ENCODE measurements at places on chromosomes 5 and 9.

GRCh38 chr9:135563039-135563476, 1.5 kb downstream of the PAEP start:
- DNase-seq: no peak

DNA sequence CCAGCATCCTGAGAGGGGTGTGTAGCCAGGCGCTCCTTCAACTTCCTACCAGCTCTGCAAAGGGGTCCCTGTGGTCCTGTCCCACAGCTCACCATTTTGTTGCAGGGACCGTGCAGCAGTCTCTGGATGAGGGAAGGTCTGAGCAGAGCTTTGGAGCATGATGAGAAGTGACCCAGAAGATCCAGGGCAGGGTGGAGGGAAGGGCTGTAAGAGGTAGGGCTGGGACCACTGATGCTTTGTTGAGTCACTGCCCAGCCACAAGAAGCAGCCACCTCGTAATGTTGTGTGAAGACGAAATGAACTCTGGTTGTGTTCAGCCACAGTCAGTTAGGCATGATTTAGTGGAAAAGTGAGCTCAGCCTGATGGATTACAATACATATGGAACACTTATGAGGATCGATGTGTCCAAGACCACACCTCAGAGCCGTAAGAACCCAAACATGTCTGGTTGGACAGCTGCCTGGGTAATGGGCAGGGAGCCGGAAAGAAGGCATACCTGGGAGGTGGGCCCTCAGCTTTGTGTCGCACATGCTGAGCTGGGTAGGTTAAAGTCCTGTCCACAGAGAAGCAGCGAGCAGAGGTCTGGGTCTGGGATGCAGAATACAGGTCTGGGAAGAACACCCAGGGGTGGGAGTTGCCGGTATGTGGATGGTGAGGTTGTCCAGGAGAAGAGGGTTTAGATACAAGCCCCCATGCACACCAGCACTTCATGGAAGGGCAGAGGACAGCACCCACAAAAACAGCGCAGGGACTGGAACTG, 250.1 kb downstream of the GADD45G start:
- DNase-seq: no peak

DNA sequence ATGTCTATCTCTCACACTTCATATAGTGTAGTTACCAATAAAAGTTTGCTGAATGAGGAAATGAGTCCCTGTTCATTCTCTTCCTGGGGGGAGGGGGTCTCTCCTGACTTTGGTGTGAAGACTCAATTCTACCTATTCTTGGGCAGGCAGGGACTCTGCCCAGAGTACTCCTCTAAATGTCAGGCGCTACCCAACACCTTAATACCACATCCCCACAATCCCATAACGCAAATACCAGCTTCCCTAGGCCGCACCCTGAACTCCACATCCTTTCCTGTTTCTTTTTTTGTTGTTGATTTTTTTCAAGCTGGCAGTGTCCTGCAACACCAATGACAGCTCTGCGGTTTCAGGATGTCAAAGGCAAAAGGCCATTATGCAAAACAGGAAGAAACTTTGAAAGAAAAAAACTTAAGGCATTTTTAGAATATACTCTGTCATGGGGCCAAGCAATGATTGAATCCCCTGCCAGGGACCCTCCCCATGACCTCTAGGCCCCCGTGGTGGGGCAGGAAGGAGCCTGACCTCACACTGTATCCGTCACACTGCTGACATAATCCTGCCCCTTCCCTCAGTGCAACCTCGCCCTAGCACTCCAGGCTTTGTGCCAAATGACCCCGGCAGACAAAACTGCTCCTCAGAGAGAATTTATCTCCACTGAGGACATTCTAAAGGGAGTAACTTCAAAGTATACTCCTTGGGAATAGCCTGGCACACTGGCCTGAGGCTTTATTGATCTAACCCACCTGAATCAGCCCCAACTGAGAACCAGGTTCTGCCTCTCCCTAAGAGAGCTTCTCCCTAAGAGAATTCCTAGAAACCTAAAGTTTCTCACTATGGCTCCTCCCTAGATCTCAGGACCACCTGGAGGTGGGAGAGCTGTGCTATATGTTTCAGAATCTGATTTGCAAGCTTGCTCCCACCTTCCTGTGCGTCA, 8.0 kb downstream of the B4GALT1 start:
- peak; percentile 44 for DNase-seq

- no peak for DNase-seq
These were observed 462.1 kb upstream of the GRAMD2B start for GRCh38 chr5:125961150-125961549.

DNA sequence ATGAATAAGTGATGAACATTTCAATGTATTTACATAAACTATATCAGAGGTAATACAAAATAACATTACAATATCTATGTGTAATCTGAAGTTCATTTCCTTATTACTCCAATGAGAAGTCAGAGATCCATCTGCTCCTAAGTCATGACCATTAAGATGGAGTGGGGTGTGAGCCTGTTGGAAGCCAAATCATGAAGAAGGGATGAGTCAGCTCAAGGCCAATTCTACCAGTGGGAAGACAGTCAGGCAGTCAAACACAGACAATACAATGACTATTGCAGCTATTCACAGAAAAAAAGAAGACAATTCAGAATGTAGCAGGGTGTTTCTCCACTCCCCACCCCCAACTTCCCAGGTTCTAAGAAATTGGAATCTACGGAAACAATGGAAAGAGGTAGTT, 155.0 kb downstream of the NFIB start:
- DNase-seq: no peak

DNA sequence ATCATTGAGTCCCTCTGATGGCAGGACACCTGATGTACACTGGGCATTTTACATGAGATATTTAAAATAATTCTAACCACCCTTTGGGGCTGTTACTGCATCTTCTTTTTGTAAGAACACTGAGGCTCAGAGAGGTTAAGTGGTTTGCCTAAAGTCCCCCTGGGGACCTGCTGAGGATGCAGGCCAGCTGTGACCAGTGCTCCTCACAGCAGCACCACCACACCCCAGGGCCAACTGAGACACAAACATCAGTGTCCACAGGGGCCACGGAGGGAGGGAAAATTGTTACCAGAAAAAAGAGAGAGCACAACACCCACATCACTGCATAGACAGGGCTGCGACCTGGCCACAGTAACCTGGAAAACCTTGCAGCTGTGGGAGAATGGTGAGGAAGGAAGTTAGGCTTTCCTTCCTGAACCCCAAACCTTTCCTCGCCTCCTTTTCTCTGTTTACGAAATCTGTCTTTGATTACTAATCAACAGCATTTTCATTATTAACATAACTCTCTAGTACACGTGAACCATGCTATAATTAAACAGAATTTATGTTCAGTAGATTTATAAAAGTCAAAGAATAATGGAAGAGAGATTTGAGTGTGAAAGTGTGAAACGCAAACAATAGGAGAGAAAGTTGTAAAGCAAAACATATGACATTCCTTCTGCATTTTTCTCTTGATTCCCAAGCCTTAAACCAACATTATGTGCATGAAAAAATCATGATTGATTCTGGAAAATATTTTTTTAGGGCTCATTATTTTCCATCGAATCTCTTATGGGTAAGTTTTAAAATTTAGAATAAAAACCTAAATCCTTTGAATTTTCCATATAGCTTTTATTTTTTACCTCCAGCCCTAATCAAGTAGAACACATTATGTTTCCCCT, 228.1 kb upstream of the DAPK1 start:
- DNase-seq: no peak

DNA sequence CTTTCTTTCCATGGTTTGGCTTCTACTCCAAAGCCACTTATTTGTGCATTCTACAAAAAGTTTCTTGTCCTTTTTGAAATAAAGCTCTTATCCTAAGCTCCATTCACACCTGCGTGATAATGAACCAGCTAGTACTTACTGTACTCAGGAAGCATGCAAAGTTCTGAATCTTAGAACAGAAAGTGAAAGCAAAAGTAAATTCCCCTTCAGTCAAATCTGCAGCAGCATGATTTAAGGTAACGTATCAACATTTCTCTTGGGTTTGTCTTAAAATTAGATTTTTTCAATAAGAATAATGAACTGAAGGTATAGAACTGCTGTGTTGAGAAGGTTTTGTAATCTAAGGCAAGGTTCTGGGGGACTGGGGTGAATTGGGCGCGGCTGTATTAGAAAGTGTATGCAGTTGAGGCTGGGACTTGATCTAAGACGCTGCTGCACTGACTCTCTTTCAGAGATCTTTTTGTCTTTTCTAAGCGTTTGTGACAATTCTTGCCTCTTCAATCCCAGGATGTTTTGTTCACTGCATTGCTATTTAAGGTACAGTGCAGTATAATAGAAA, at the start of gene ERAP2:
TSS of gene ERAP2 (plus strand) at position 209 of the 559 bp plus-strand sequence. CDS start 3,186 bp downstream, outside the sequence.
- DNase-seq: peak; percentile 42

DNA sequence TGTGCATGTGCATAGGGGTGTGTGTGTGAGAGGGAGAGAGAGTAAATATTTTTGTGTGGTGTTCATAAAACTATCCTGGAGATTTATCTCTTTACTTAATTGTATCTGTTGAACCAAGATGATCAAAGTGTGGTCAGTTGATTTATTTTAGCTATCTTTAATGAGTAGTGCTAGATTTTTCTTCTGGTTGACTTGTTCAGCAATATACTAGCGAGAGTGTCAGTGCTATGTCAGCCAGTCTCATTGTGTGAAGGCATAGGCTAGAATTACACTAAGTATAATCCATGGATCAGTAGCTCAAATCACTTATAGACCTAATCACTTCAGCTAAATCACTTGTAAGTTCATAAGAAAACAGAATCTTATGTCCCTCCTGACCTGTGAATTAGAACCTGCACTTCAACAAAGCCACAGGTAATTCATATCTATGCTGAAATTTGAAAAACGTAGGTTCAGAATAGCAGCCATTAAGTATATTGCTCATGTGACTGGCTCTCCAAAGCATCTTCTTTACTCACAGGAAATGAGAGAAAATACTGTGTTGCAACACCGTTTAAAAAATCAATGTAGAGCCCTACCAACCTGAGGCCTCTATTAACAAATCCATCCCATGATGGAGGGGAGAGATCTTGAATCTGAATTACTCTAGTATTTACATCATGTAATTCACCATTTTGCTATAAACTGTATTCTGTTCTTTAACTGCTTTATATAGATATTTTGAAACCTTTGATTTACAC, 203.1 kb upstream of the ACTBL2 start:
- DNase-seq: no peak

- DNase-seq: no peak
These were observed 7.6 kb downstream of the PAM start for GRCh38 chr5:102762562-102763227.

DNA sequence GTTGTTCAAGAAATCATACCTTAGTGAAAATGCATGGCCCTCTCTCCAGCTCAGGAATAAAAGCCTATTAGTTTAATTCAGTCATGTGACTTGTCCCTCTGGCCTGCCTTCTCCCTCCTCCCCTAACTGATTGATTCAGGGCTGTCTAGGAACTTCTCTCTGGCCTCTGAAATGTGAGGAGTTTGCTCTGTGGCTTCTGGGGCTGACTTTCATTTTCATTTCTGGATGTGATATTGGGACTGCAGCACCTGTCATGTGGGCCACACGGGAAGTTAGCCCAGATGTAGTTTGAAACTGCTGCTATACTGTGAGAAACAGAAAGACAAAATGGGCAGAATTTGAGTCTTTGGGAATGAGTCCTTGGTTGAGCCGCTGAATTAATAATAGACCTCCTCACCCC, 44.8 kb downstream of the PARP8 start:
- DNase-seq: peak; percentile 4

- DNase-seq: no peak
These were observed 17.4 kb upstream of the ADRB2 start for GRCh38 chr5:148808864-148809642.

DNA sequence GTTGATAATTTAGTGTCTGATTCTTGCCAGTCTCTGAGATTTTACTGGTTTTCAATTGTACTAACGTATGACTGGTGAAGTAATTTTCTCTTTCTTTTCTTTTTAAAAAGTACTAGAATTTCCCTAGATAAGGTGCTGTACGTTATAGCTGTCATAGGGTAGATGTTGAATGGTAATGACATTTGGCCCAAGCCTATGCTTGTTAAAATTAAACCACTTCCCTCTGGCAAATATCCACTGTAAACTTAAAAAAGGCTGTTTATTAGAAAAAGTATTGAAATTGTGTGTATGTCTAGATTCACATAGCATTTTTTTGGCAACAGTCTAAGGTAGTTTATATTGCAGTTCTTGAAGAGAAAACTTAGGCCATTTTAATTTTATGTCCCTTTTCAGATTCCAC, 97.6 kb downstream of the NNT start:
- DNase-seq: no peak

DNA sequence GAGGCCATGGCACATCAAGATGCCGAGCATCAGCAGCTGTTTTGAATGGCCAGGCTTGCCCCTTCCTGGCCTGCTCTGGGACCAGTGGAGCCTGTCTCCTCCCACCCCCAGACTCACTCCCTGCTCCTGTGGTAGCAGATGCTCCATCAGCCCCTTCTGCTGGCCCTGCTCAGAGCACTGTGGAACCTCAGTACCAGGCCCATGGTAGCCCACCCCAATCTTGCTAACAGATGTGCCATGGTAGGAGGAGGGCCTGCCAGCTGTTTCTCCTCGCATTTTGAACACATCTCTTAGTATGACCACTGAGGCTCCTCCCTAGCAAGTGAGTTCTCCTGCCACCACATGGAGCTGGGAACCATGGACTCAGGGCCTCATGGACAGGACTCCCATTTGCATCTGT, 29.5 kb downstream of the COL27A1 start:
- DNase-seq: no peak

GRCh38 chr5:133652951-133653759, 40.8 kb upstream of the FSTL4 start:
- no peak for DNase-seq

- DNase-seq: no peak
These were observed 182.5 kb downstream of the GAPVD1 start for GRCh38 chr9:125444166-125444565.

DNA sequence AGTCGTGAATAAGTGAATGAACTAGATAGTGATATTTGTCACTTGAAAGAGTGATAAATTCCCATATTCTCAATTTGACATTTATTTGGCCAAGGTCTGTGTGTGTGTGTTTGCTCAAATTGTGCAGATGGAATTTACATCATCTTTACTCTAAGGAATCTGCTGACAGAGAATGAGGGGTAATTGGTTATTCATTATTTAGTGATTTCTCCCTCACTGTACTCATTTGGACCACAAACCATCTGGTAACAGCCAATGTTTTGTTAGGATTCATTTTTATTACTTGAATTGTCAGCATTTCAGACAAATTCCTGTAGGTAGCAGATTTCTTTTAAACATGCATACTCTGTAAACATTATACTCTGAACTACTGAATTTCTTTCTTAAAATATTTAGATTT, 15.6 kb downstream of the VCAN start:
- DNase-seq: no peak
